Right ventricle myocardium superior (tissue), 1 donor: ENCODE measurements at places on chromosomes 13 and 19. TPM values are rescaled to one million over a fixed set of nuclear protein-coding genes. Genes with fewer than 3 reads are reported as not detected.

GRCh38 chr13:73715114-73715910 lies 418.9 kb downstream of the KLF12 start:
- DNase-seq, result no peak

- DNase-seq, result no peak
These were observed 4.8 kb downstream of the SNRPA start for GRCh38 chr19:40755791-40756190.

- no peak for DNase-seq
These were observed 10.0 kb downstream of the ADGRE5 start for GRCh38 chr19:14391156-14391821.

Gene VMAC
- 2.1 TPM for total RNA-seq

Gene ATP1A3
- 388 TPM for total RNA-seq

GRCh38 chr19:28394725-28395124 lies 818.2 kb downstream of the UQCRFS1 start:
- no peak for DNase-seq

DNA sequence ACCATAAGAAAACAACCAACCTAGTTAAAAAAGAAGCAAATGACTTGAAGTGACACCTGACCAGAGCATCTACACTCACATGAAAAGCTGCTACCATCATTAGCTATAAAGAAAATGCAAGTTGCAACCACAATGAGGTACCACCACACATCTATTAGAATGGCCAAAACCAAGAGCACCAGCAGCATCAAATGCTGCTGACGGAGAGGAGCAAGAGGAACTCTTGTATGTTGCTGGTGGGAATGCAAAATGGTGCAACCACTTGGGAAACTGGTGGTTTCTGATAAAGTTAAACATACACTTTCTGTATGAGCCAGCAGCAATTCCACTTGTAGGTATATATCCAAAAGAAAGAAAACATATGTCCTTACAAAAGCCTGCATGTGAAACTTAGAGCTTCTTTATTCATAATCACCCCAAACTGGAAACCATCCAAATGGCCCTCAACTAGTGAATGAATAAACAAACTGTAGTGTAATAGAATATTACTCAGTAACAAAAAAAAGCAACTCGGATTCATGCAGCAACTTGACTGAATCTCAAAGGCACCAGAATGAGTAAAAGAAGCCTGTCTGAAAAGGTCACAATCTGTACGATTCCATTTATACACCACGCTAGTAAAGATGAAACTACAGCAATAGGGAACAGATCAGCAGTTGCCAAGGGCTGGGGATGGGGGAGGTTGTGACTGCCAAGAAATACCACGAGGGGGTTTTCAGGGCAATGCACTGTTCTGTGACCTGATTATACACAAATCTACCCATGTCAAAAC lies 60.9 kb upstream of the RANBP3 start:
- DNase-seq, result no peak

Gene ERICH4
- total RNA-seq, result not detected

DNA sequence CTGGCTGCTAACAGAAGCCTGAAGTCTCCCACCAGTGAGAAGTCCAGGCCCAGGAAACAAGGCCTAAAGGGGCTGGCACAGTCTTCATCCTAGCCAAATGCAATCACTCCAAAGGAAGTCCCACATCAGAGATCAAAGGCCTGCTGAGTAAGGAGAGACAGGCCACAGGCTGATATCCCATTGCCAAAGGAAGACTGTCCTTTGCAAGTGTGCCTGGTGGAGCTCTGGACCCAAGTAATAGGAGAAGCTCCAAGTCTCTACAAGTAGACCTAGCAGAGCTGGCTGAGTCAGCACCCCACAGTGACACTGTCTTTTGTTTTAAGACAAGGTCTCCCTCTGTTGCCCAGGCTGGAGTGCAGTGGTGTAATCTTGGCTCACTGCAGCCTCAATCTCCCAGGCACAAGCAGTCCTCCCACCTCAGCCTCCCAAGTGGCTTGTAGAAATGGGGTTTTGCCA lies 4.5 kb downstream of the DBP start:
- peak; percentile 62 for DNase-seq

GRCh38 chr19:676007-676338 lies 219 bp upstream of the FSTL3 start:
- DNase-seq, result no peak

DNA sequence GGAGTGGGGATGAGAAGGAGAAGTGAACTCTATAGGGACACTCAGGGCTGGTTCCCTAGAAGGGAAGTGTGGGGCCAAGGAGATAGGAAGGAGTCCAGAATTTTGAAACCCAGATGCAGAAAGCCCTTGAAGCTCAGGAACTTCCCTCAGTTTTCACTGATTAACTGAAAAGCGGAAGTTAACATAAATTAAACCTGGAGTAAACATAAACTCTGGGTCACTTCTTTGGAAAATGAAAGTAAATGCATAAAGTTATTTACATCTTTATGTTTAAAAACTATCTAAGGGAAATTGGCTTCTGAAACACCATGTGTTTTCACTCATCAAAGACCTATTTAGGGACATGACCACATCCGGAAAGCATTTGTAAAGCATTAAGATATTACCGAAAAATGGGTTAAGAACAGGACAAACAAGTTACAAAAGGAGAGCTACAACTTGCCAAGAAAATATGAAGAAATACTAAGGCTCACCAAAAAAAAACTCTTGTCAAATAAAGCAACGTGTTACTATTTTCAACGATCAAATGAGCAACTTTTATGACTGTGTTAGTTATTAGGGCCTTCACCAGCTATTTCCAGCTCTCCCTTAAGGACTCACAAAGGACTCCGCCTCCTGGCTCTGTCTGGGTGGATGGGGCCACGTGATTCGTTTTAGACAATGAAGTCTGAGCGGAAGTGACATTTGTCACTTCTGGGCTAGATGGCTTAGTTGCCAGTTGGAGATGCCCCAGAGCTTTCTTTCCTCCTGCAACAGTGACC lies 439.1 kb upstream of the ZNF507 start:
- DNase-seq, result peak; percentile 51

DNA sequence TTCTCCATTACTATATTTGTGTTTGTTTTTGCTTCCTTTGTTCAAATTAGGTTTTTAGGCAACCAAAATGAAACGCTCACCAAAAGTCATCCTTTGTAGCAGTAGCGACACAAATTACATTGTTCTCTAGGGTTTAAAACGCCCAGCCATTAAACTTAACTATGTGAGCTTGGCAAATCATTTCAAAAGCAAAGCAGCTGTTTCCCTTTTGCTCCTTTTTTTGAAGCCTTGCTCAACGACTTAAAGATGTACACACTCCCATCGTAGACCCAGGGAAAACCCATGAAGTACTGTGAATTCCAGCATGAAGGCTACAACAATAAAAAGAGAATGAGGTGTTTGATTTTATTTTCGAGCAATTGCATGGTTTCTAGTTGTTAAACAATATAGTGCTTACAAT lies 106.7 kb downstream of the RAP2A start:
- DNase-seq, result no peak

Gene WDR87
- total RNA-seq, result not detected

Gene DOCK9
- 28.3 TPM for total RNA-seq

- no peak for DNase-seq
These were observed 866 bp upstream of the LMO7 start for GRCh38 chr13:75635101-75635827.

DNA sequence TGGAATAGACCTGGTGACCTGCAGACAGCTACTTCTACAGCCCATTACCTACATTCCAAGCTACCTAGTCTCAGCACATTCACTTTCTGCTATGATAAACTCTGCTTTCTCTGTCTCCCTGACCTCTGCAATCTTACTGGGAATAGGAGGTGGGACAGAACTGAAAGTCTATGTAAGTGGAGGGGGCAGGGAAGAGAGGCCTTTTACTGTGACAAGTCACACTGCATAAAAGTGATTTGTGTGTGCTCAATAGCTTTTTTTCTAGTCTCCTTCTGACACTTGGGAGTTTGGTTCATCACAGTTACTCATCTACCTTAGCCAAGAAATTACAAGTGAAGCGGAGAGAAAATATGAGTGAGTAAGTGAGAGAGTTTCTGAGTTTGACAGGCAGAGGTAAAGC lies 322.4 kb downstream of the OLFM4 start:
- no peak for DNase-seq

Gene KLK8
- total RNA-seq, result not detected
